ENCODE measurements at places on chromosomes 6 and 20.

GRCh38 chr6:64224819-64225218 lies 589.2 kb downstream of the PHF3 start:
- no peak for DNase-seq

DNA sequence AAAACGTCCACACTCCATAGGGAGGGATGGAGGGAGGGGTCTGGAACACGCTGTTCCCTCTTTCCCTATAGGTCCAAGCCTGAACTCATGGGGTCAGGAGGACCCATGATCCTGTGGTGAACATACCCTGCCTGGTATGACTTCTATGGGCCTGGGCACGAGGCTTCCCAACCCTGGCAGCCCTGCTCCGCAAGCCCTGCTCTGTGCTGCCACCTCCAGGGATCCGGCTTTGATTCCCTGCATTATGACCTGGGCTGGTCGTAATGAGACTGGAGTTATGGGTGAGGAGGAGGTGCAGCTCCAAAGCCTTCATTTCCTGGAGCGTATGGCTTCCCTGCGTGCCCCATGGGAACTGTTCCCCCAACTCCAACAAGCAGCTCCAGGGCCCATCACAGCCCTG lies 54.9 kb downstream of the CDH22 start:
- no peak for DNase-seq

GRCh38 chr6:126302191-126302590 lies 37.7 kb upstream of the CENPW start:
- DNase-seq, result no peak

- DNase-seq, result no peak
Observed at GRCh38 chr20:47926731-47927130, 141.4 kb upstream of the SULF2 start.

GRCh38 chr20:62336329-62336728 lies 30.8 kb downstream of the LAMA5 start:
- no peak for DNase-seq

- no peak for DNase-seq
Observed at GRCh38 chr6:87699576-87699975, 2.5 kb downstream of the AKIRIN2 start.

- DNase-seq, result no peak
Observed at GRCh38 chr6:85078058-85078457, 313.7 kb upstream of the TBX18 start.

- no peak for DNase-seq
Observed at GRCh38 chr6:105780146-105780860, 305.8 kb upstream of the PRDM1 start.

- no peak for DNase-seq
Observed at GRCh38 chr6:33683051-33683571, 28.4 kb downstream of the UQCC2 start.

DNA sequence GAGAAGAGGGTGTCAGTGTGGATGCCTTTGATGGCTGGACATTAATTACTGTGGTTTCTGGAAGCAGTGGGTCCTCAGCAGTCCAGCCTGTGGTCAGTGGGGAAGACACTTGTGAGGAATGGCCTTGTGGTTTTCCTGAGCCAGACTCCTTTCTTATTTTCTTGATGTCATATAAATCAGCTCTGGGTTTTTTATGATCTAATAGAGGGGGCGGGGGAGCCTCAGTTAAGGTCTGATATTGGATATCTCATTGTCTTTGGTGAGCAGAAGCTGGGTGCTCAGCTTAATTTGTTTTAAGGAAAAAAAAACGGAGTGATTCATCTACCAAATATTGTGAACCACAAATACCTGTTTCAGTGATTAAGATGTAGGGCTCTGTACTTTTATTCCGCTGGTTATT lies 62.1 kb downstream of the OTOR start:
- DNase-seq, result no peak

- DNase-seq, result no peak
Observed at GRCh38 chr6:137754866-137755265, 112.2 kb upstream of the TNFAIP3 start.

DNA sequence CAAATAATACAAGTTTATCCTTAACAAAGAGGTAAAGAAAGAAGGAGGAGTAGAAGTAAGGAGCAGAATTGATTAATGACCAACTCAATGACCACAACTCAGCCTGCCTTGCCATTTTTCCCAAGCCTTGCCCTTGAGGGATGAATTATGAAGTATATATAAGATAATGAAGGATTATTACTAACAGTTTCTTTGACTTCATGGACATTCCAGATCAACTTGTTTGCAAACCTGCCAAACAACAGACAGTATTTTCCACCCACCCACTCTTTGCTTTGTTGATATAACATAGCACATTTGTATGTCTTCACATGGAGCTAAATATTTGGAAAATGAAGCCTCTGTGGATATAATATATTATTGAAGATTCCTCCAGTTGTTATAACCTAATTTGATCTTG lies 9.9 kb upstream of the C6orf141 start:
- DNase-seq, result no peak

All from cortex of kidney (tissue), 1 donor.